Activated CD8-positive, alpha-beta T cell treated with anti-CD3 and anti-CD28 coated beads, Interleukin-2, amount 10 ng/mL, durations not matched to agents 7 days and 5 days (primary cell): ENCODE measurements at places on chromosomes 13 and 19. TPM values are rescaled to one million over a fixed set of nuclear protein-coding genes. Genes with fewer than 3 reads are reported as not detected.

Gene MRI1
- 47.8 TPM for total RNA-seq

Gene FFAR2
- not detected for total RNA-seq

Gene KLK4
- total RNA-seq: not detected

Gene PRTN3
- not detected for total RNA-seq

Gene INSL3
- total RNA-seq: 6.4 TPM

GRCh38 chr13:20553311-20553710 lies 13.6 kb upstream of the IFT88 start:
- no peak for DNase-seq

DNA sequence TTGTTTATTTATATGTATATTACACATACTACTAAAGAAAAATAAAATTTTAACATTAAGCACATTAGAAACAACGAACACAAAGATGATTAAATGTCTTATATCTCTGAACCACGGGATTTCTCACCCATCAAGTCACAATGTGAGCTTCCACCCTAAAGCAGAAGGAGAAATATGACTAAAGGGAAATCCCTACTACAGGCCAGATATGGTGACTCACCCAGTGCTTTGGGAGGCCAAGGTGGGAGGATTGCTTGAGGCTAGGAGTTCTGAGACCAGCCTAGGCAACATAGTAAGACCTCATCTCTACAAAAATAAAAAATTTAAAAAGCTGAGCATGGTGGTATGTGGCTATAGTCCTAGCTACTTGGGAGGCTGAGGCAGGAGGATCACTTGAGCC lies 24.6 kb downstream of the DCT start:
- no peak for DNase-seq

DNA sequence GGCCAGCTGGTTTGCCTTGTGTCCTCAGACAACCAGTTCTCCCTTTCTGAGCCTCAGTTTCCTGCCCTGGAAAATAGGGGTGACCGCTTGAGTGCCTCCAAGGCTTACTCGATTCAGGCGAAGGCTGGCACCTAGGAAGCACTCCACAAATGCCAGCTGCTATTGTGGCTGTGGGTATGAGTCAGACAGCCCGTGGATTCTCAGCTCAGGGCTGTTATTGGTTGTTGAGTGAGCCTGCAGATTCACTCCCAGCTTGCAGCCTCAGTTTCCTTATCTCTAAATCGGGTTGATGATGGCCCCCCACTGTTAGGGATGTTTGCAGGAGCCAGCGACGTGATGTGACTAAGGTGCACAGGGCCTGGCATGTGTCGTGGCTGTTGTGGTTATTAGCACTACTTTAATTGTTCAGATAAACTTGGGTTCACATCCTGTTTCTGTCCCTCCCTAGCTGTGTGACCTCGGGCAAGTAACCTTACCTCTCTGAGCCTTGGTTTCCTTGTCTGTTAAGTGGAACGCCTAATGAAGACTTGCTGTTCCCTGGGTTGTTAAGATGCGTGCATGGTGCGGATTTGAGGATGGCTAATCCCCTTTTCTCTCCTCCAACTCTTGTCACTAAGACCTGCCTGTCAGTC lies 2.4 kb downstream of the MARK4 start:
- no peak for DNase-seq

GRCh38 chr19:8143041-8143440 lies 6.4 kb downstream of the FBN3 start:
- no peak for DNase-seq

- DNase-seq: peak; percentile 25
Observed at GRCh38 chr19:13526552-13526951, 20.3 kb upstream of the CACNA1A start.

- peak; percentile 66 for DNase-seq
Observed at GRCh38 chr13:21670006-21670882, 629 bp upstream of the FGF9 start.

DNA sequence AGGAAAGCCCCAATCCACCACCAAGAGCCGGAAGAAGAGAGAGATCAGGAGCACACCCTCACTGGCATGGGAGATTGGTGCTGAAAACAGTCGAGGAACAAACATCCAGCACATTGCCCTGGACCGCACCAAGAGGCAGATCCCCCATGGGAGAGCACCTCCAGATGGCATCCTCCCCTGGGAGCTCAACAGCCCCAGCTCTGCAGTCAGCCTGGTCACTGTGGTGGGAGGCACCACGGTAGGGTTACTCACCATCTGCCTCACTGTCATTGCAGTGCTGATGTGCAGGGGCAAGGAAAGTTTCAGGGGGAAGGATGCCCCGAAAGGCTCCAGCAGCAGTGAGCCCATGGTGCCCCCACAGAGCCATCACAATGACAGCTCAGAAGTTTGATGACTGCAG lies 110.2 kb downstream of the STOML3 start:
- DNase-seq: no peak

DNA sequence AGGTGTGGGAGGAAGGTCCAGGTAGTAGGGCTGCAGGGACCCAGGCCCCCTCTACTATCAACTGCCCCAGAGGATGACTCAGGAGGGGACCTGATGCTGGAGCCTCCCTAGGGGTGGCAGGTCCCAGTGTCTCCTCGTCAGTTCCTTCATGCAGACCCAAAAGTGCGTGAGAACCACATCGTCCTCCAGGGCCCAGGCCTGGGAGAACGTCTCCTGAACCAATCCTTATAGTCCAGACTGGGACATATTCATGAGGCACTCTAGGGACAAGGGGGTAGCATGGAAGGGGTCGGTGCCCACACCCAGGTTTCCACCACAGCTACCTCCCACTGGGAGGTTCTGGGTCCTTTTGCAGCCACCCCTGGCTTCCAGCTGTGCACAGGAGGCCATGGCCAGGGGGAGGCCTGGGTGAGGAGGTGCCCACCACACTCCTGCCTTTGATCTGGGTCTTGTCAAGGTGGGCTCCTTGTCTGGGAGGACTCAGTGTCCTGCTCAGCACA lies 38.0 kb upstream of the TPM4 start:
- DNase-seq: no peak

DNA sequence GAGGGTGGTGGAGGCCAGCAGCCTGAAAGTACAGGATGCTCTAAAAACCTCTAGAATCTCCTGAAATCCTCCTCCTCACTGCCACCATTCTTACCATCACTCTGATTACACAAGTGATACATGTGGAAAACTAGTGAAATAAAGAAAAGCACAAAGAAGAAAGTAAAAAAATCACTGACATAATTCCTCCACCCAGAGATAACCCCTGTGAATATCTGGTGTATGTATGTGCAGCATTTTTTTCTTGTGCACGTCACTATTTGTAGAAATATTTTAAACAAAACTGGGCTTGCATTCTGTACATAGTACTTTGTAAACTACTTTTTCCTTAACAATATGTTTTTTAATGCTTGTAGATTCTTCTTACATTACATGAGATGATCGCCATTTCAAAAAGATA lies 73.2 kb downstream of the CDADC1 start:
- no peak for DNase-seq
